ENCODE measurements at places on chromosomes 5 and 9.

GRCh38 chr5:52776116-52776515 lies 11.6 kb upstream of the ITGA1 start:
- no peak for DNase-seq

- peak; percentile 37 for DNase-seq
Observed at GRCh38 chr5:179228341-179229121, 116.7 kb downstream of the ADAMTS2 start.

GRCh38 chr5:14595189-14595588 lies 13.6 kb downstream of the OTULINL start:
- DNase-seq: peak; percentile 62

GRCh38 chr5:43274435-43275114 lies 38.6 kb downstream of the HMGCS1 start:
- no peak for DNase-seq

GRCh38 chr5:98513380-98513779 lies 260.1 kb upstream of the RGMB start:
- DNase-seq: no peak

DNA sequence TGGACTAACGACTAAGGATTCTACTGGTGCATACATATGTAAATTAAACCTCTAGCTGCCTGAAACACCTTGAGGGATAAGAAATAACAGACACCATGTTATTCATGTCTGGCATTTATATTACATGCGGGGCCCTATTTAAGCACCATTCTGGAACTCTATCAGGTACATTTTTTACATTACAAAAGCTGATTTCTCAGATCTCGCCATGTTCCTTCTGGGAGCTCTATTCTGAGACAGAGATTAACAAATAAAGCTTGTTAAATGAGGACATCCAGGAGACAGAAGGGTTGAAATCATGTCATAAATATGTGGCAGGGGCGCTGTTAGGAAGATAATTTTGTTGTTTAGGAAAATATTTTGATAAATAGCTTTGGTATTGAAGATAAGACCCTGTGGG lies 93.4 kb upstream of the SLIT3 start:
- no peak for DNase-seq

DNA sequence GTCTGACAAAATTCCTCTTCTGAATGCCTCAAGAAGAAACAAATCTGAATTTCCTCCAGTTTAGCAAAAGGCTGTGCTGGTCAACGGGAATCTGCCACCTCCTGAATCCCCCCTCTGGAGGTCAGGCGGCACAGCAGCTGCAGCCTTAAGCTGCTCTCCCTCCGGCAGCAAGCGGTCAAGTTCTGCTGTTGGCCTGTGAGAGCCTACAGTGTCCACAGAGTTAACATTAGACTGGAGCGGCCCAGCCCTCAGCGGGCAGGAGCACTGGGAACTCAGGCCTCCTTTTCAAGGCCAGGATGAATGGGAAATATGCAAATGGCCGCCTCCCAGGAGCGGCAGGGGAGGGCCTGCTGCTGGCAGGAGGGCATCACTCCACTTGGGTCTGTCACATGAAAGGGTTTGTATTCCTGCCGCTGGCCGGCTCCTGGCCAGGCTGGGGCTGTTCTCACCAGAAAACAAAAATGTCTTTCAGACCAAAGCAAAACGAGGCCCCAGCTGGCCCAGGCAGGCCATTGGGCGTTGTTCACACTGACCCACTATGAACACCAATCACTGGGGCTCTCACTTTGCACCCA lies 8.2 kb downstream of the ACSL6 start:
- no peak for DNase-seq

- no peak for DNase-seq
Observed at GRCh38 chr5:57221049-57221568, 47.2 kb downstream of the GPBP1 start.

DNA sequence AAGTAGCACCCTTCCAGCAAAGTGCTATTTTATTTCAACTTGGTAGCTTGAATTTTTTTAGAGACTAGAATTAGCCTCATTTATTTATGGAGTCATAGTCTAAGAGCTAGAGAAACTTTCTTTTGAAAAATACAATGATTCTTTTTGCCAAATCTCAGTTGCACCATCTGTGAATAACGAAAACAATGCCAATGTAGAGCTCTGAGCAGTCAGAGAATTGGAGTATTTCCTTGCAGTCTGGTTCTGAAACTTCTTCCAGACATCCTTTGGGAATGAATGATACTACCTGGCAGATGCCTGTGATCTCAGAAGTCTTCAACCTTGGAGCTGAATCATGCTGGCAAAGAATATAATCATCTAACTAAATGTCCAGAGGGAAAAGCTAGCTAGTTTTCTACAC lies 511.5 kb upstream of the CYLC2 start:
- DNase-seq: no peak

DNA sequence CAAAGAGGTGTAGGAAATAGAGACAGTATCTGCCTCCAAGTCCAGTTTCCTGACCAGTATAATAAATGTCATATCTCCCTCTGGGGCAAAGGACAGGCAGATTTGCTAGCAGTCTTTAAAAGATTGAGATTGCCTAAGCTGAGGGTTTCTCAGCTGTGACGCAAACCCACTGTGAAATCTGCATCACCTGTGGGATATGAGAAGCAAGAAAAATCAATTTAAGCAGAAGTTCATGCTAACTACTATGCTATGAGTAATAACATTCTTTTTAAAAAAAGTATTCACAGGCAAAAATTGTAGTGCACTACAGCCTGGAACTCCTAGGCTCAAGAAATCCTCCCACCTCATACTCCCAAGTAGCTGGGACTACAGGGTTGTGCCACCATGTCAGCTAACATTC lies 168.1 kb upstream of the POC5 start:
- DNase-seq: no peak

GRCh38 chr9:129242191-129242941 lies 64.3 kb upstream of the IER5L start:
- no peak for DNase-seq

GRCh38 chr9:116628716-116629115 lies 58.4 kb upstream of the TRIM32 start:
- DNase-seq: no peak

- DNase-seq: no peak
Observed at GRCh38 chr5:169909945-169910344, 70.3 kb downstream of the INSYN2B start.

- no peak for DNase-seq
Observed at GRCh38 chr5:32173267-32174010, 680 bp downstream of the GOLPH3 start.

DNA sequence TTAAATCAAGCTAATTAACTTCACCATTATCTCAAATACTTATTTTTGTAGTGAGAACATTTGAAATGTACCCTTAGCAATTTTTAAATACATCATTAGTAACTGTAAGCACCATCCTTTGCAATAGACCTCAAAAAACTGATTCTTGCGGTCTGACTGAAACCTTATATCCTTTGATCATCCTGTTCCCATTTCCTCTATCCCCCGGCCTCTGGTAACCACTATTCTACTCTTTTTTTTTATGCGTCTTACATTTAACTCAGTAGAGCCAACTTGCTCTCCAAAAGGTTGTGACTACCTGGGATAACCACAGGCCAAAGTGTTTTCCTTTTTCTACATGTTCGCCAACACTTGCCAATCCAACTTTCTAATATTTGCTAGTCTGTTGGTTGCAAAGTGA lies 106.1 kb downstream of the IRX1 start:
- no peak for DNase-seq

DNA sequence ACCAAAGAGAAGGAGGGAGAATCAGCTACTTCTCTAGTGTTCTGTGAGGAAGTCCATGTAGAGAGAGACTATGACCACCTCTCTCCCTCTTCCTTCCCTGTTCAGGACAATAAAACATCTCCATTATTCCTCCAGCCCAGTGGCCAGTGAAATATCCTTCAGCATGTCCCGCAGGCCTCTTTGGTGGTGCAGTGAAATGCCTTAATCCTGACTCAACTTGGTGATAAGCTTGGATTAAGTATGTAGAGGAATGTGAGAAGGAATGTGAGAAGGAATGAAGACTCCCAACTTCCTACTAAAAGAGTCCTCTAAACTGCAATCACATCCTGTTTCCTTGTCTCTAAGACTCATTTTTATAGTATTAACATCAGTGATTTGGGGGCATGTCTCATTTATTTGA lies 167.3 kb downstream of the TRPM3 start:
- DNase-seq: no peak

GRCh38 chr9:97980918-97981845 lies 2.0 kb upstream of the ANP32B start:
- no peak for DNase-seq

DNA sequence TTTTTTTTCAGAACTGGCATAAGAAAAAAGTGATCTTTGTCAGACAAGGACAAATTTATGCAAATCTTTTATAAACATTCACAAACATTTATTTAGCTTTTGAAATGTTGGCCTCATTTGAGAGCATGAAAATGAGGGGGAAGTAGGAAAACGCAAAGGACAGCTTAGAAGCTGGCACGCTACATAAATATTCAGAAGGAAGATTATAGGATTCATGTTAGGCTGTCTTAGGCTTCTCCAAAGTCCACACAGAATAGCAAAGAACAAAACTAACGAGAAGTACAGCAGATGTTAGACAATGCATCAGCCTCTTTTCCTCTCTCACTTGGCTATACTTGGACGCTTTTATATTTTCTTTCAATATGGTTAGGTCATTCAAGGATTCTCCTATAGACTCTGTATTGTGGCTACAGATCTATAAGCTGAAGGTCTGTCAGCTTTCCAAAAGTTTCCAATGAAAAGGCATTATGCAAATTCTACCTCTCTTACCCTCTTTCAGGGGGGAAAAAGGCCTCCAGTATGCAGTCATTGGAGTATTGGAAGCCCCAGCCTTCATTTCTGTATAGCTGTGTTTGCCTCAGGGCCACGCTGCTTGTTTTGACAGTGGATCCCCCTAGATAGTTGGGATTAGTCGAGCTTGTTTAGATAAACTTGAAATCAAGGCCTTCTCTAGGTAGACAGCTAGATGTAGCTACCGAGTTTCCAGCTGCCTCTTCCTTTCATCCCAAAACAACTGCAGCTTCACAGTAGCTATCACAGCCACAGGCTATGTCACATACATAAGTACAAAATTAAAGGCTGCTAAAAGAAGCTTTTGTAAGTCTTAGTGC lies 153.0 kb downstream of the DENND1A start:
- no peak for DNase-seq

GRCh38 chr5:18720002-18720401 lies 1085.7 kb downstream of the TAF11L14 start:
- DNase-seq: no peak

DNA sequence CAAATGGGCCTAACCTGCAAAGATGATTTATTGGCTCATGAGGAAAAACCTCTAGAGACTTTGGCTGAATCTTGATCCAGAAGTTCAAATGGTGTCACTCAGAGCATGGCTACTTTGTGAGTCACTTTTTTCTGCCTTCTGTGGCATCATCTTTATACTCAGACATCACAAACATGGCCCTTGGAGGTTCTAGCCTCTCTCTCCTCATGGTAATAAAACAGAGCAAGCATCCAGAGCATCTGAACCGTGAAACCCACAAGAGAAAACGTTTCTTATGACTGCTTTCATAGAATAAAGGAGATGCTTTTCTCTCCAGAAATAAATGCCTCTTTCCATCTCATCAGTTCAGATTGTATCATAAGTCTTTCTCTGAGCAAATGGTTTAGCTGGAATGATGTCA lies 780.3 kb downstream of the KCTD16 start:
- no peak for DNase-seq

GRCh38 chr9:35898337-35898736 lies 7.7 kb upstream of the HRCT1 start:
- no peak for DNase-seq

DNA sequence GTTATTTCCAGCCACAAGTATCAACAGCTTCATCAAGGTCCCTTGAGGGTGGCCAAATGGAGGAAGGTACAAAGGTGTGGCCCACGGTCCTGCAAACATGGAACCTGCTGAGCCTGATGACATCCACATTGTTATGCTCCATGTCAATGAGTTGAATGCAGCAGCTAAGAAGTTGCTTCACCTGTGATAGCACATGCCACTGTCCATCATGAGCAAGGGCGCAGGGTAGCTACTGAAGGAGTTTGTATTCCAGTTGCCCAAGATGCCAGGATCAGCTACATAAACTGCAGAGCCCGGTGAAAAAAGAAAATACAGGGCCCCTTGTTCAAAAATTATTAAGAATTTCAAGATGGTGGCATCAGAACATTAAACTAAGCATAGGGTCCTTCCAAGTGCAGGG lies 24.2 kb downstream of the LSM11 start:
- no peak for DNase-seq

DNA sequence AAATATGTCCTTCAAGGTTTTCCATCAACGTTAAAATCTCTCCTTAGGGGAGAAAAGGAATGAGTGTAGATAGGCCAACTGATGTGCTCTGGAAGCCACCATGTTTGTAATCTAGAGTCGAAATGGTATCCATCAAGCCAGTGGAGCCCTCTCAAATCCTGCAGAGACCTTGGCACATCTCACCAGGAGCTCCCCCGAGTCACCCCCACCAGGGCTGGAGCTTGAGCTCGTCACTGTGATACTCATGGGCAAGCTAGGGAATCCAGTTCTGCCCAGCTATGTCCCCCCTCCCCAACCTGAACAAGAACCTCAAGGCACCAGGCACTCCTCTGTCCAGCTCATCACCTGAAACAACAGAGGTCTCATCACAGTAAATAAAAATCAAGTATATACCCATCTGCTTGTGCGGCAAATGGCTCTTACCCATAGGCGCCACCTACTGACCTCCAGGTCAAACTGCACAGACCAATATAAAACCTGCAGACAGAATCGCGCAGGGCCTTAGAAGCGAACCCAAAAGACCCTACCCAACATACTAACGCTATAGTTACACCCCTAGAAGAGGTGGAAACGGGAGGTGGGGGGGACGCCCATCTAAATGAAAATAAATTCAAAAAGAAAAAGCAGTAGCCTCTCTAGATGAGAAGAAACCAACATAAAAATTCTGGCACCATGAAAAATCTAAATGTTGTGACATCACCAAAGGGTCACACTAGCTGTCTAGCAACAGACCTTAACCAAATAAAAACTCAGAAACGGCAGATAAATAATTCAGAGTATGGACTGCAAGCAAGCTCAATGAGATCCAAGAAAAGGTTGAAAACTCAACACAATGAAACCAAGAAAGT lies 75.0 kb downstream of the TTC39B start:
- DNase-seq: no peak

Data from activated CD8-positive, alpha-beta memory T cell treated with anti-CD3 and anti-CD28 coated beads for 24 hours (primary cell).